Fibroblast of the conjunctiva (primary cell): ENCODE measurements at places on chromosomes 4 and X.
A peak's percentile ranks its signal among the peaks of the same experiment; 100 is the strongest.

GRCh38 chrX:153969904-153970356 lies 1.7 kb downstream of the HCFC1 start:
- no peak for DNase-seq

GRCh38 chr4:110959041-110959643 lies 336.3 kb upstream of the PITX2 start:
- DNase-seq, result peak; percentile 38

- DNase-seq, result no peak
Observed at GRCh38 chr4:650951-651883, 22.9 kb downstream of the ATP5ME start.

GRCh38 chr4:25954293-25954904 lies 40.4 kb downstream of the SMIM20 start:
- DNase-seq, result no peak

- DNase-seq, result peak; percentile 57
Observed at GRCh38 chr4:41177016-41177415, 37.3 kb downstream of the APBB2 start.

- no peak for DNase-seq
Observed at GRCh38 chr4:183405303-183405702, 39.1 kb upstream of the CDKN2AIP start.

DNA sequence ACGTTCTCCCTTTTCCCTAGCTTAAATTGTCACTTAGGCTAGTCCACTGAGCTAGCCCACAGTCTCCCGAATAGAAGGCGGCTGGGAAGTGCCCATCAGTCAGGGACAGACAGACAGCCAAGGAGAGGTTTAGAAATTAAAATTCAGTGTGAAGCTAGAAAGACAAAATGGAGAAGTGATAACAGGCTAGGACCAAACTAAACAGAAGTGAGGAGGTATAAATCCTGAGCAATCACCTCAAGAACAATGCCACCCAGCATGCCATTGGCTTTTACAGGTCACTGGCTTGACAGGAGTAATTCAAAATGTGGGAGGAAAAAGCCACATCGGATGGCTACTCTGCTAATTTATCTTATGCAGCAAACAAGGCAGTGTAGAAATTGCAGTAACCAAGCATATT lies 138.9 kb downstream of the MAPK10 start:
- DNase-seq, result no peak

DNA sequence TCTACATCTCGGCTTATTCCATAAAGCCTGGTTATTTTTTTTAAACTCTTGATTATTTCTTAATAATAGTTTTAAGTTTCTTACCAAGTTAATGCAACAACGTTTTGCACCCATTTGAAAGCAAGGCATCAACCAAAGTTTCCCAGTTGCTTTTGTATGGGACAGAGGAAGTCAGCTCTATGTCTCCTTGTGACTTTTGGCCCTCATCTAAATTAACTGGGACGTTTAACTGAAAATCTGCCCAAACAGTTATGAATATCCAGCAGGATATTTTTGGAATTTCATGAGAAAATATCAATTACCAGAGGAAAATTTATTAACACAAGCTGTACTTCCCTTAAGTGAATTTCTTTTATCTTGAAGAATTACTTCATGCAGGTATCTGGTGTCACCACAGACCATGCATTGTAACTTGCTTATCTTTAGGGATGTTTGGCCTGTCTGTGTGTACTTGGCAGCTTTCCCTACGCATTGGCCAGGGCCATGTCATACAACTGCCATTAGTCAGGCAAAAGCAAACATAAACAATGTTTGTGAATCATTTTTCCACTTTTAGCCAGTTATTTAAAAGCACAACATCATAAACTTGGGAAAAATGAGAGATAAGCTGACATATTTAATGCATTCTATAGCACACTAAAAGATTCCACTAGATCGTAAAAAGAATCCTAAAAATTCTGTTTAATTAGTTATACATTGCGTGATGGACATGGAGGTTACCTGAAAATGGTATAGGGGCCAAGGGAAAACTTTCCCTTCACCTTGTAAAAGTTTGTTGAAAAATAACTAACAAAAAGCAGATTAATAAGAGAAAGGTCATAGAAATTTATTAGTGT lies 101.4 kb upstream of the PDE5A start:
- peak; percentile 64 for DNase-seq

DNA sequence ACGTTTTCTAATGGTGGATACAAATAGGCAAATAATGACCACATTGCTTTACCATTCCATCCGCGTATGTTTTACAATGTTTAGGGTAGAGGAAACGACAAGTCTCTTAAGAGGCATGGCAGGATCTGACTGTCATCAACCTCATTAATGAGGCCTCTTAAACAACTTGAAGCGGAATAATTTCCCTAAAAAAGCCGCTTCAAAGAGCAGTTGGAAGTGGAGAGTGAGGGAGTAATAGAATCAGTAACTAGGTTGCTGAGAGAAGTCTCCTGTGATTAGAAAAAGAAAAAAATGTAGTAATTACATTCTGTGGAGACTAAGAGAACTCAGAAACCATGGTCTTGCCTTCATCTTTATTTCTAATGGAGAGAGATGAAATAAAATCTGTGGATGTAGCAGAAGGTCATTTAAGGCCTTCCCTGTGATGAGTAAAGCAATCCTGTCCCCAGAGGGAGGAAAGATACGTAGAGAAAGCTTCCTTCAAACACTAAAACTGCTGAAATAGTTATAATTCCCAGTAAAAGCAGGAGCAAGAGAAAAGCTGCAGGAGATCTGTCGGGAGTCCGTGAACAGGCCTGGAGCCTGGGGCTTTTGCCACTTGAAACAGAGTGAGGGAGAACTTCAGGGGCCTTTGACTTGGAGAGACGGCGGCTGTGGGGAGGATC lies 11.1 kb upstream of the SEPSECS start:
- no peak for DNase-seq

- peak; percentile 55 for DNase-seq
Observed at GRCh38 chr4:173494013-173494970, 35.7 kb downstream of the HAND2 start.

DNA sequence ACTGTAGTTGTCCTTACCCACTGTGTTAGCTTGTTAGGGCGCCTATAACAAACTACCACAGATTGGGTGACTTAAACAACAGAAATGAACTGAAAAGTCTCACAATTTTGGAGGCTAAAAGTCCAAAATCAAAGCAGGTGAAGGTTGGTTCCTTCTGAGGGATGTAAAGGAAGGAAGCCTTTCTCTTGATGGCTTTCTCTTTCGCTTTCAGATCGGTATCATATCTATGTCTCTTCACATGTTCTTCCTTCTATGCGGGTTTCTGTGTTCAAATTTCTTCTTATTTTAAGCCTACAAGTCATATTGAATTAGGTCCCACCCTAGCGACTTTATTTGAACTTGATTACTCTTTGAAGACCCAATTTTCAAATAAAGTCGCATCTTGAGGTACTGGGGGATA lies 118.6 kb downstream of the CPXCR1 start:
- no peak for DNase-seq
